AG04450 (cell line): ENCODE measurements at places on chromosomes 1 and 21.

DNA sequence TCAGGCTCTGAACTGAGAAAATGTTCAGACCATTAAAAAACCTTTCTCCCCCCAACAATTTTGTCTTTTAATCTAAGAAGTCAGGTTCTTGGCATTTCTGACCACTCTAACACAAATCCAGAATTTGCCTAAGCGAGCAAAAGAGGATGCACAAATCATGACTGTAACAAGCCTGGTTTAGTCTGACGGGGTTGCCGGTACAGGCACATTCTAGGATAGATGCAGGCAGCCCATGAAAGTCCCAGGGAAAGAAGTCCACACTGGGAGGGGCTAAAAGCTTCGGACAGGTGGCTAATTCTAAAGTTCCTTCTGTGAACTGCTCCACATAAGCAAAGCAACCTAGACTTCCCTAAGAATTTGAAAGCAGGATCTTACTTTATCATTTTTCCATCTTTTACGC, 48.0 kb upstream of the KCNE1 start:
- no peak for DNase-seq

DNA sequence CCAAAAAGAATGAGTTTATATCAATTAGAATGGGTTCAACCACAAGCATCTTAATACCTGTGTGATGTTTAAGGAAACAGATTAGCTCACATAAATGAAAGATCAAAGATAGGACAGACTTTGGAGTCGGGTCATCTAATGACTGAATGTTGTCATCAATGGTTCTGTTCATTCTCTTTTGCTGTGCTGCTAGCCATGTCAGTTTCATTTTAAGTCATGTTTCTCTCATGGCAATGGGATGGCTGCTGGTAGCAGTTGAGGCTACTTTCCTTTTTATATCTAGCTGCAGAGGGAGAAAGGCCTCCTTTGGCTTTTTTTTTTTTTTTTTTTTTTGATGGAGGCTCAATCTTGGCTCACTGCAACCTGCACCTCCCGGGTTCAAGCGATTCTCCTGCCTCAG, 86.9 kb upstream of the SPAG17 start:
- no peak for DNase-seq

GRCh38 chr1:203662821-203663220, 36.2 kb downstream of the ATP2B4 start:
- DNase-seq: no peak

GRCh38 chr1:38733761-38734160, 125.8 kb downstream of the RRAGC start:
- no peak for DNase-seq

DNA sequence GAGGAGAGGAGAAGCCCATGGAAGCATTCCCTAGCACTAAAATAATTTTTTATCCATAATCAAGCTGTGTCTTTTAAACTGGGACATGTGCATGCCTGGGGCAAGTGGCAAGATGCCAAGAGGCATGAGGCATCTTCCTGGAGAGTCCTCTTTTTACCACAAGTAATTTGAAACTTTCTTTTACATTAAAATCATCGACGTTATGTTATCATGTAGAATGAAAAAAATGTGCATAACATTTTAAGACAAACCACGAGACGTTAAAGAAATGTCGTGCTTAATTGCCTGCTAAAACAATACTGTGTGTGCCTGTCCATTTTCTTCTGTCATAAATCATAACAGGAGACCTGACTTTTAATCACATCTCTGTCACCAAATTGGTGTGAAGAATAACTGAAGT, 1.5 kb downstream of the STYXL2 start:
- DNase-seq: peak; percentile 15

GRCh38 chr1:175808999-175809398, 65.6 kb upstream of the TNR start:
- no peak for DNase-seq

DNA sequence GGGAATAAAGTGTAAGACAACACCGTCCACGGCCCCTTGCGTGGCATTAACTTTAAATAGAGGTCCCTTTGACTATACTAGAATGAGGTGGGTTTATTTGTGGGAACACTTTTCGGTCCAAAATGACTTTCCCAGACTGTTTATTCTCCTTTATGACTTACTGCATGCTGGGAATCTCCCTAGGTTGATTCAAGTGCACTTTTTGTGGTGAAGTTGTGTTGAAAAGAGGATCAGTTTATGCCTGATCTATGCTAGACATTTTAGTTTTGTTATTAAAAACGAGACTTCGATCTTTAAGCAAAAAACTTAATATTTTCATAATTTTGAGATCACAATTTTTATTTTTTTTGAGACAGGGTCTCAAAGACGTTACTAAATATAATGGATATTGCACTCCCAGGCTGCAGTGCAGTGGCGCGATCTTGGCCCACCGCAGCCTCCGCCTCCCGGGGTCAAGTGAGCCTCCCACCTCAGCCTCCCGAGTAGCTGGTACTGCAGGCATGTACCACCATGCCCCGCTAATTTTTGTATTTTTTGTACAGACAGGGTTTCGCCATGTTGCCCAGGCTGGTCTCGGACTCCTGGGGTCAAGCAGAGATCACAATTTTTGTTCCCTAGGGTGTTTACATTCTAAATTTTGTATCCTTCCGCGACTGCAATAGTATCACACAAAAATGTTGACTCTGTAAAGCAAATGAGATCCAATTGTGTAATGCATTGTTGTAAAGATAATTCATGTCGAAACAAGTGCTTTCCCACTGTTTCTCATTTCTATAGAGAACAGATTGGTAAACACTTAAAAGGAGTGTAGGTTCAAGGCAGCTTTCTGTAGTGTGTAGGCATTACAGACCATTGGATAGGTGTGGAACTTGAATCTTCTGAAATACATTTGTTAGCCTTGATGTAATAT, 1.6 kb downstream of the CDC42 start:
- no peak for DNase-seq

DNA sequence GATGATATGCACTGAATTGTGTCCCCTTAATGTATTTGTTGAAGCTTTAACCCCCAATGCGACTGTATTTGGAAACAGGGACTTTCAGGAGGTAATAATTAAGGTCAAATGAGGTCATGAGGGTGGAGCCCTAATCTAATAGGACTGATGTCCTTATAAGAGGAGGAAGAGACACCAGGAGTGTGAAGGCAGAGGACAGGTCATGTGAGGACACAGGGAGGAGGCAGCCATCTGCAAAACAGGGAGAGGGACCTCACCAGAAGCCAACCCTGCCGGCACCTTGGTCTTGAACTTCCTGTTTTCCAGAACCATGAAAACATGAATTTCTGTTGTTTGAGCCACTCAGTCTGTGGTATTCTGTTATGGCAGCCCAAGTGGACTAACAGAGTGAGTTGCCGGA, 15.3 kb downstream of the SYF2 start:
- DNase-seq: no peak

DNA sequence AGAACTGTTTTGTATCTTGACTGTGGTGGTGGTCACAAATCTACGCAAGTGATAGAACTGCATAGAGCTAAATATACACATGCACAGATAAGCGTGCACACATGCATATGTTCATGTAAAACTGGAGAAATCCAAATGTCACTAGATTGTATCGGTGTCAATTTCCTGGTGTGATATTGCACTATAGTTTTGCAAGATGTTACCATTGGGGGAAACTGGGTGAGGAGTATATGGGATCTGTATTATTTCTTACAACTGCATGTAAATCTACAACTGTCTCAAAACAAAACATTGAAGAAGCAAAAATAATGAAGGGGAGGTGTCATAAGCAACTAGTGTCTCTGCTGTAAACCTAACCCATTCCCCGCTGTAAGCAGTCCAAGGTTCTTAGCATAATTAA, 30.2 kb downstream of the FAM163A start:
- no peak for DNase-seq

- no peak for DNase-seq
These were observed 4.5 kb upstream of the RASSF5 start for GRCh38 chr1:206502812-206503211.

DNA sequence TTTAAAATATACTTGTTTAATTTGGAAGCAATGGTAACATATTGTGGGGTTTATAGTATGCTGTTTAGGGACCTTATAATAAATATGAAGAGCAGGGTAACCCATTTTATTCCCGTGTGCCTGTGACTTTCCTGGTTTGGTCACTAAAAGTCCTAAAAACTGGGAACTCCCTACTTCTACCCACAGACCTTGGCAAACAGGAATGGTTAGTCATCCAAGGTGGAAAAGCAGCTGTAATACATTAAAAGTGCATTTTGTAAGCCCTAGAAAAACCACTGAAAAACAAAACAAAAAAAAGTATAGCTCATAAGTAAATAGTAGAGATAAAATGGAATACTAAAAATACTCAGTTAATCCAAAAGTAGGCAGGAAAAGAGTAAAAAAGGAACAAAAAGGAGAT, 538.9 kb downstream of the LMO4 start:
- DNase-seq: no peak

DNA sequence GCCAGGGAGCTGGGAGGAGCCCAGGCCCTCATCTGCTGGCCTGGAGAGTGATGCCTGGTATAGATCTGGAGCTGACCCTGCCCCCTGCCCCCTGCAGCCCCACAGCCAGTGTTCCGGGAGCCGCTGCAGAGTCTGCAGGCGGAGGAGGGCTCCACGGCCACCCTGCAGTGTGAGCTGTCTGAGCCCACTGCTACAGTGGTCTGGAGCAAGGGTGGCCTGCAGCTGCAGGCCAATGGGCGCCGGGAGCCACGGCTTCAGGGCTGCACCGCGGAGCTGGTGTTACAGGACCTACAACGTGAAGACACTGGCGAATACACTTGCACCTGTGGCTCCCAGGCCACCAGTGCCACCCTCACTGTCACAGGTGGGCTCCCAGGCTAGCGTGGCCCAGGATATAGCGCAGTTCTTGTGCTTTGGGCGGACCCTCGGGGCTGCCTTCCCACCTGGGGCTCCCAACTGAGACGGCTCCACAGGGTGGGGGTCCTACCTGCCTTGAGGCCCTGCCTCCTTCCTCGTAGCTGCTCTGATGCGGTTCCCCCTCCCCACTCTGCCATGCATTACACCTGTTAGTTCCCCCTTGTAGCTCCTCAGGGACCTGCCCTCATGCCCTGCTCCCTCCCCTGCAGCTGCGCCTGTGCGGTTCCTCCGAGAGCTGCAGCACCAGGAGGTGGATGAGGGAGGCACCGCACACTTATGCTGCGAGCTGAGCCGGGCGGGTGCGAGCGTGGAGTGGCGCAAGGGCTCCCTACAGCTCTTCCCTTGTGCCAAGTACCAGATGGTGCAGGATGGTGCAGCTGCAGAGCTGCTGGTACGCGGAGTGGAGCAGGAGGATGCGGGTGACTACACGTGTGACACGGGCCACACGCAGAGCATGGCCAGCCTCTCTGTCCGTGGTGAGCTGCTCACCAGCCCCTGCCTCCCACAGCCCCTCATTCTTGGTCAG, 98.7 kb downstream of the OBSCN start:
- no peak for DNase-seq

DNA sequence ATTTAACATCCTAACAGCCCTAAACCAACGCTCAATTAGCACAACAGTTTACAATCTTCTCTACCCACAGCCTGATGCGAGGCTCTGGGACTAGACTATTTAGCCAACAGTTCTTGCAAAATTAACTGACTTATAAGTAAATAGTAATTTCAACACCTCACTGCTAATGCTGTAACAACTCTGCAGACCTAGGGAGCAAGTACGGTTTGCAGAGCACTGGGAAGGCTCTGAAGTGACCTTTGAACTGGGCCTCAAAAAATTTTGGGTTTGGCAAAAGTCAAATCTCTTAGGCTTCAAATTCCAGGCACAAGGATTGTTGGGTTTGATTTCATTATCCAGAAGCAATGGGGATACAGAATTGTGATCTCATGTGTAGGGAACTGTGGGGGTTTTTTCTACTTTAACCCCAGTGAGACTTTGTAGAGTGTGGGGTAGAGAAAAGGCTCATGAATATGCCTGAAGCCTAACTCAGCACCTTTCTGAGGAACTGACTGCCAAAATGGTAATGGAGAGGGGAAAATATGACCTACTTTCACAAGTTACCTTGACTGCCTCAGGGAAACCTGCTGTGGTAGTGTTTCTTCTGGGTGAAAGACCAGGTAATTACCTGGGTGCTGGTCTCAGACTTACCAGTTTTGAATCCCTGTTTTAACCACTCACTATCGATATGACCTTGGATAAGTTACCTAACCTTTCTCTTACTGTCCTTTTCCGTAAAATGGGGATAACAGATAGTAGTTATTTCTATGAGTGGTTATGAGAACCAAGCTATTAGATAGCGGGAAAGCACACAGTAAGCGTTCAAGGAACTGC, 889 bp upstream of the TXLNA start:
- no peak for DNase-seq

- DNase-seq: no peak
These were observed 28.6 kb upstream of the FNBP1L start for GRCh38 chr1:93419344-93419743.

- no peak for DNase-seq
These were observed 24.3 kb upstream of the MTF1 start for GRCh38 chr1:37883671-37884070.

- no peak for DNase-seq
These were observed 12.8 kb downstream of the PDE9A start for GRCh38 chr21:42666023-42666747.

GRCh38 chr1:205700865-205701401, 20.6 kb upstream of the SLC45A3 start:
- no peak for DNase-seq

DNA sequence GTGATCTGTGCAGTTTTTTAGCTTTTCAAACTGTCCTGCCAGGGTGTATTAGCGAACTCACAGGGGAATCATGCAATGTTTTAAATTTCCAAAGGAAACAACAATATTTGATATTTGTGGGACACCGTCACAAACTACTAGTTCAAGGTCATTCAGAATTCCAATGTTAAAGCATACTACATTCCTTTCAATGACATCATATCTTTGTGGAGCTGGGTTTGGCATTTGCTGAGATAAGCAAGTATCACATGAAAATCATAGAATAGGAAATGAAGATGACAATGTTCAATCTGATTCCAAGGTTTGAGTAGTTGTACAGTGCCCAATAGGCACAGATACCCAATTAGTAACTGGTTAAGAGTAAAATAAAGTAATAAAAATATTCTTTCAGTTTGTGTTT, 35.6 kb downstream of the NUF2 start:
- no peak for DNase-seq

- DNase-seq: no peak
These were observed 21.2 kb downstream of the MYOM3 start for GRCh38 chr1:24090736-24091135.

GRCh38 chr1:69441496-69441895, 126.2 kb upstream of the LRRC7 start:
- DNase-seq: no peak

DNA sequence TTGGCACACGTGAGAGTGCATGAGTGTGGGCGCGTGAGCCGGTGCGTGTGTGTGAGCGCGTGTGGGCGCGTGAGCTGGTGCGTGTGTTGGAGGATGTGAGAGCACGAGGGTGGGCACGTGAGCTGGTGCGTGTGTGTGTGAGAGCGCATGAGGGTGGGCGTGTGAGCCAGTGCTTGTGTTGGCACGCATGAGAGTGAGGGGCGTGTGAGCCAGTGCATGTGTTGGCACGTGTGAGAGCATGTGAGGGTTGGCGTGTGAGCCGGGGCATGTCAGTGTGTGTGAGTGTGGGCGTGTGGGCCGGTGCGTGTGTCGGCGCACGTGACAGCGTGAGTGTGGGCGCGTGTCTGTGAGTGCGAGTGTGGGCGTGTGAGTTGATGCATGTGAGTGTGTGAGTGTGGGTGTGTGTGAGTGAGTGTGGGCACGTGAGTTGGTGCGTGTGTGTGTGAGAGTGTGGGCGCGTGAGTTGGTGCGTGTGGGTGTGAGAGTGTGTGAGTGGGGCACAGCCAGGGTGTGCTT, 45.7 kb upstream of the ARHGEF16 start:
- DNase-seq: no peak
